NK-92 treated with Interleukin-12 subunit alpha and Interleukin-12 subunit beta, amount 100 ng/mL, for 24 hours (cell line): ENCODE measurements at places on chromosomes 7 and 10.

DNA sequence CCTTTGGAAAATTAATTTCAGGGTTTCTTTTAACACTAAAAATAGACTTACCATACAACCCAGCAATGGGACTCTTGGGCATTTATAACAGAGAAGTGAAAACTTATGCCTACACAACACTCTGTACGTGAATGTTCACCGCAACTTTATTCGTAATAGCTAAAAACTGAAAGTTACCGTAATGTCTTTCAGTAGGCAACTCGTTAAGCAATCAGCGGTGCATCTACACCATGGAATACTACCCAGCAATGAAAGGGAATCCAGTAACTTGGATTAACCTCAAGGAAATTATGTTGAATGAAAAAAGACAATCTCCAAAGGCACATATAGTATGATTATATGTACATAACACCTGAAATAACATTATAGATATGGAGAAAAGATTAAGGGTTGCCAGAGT is 16.2 kb downstream of the CCDC3 start:
- DNase-seq, result no peak

- DNase-seq, result no peak
These were observed 85.6 kb upstream of the PDCD4 start for GRCh38 chr10:110786172-110786571.

DNA sequence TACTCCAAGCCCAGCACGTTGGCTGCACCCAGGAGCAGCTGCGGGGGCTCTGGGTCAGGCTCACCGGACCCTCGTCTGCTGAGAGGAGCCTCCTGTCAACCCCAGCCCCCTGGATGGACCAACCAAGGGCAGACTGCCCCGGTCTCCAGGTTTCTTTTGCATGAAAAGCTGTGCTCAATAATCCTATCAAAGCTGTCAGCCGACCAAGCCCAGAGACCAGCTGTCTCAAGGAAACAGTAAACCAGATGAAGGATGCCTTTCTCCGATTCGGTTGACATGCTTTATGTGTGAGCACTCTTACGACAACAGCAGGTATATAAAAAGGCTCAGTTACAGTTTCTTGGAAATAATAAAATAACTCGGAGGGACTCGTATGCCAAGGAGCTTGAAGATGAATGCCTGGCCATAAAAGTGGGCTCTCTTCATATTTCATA is 71.6 kb upstream of the BAIAP2L1 start:
- no peak for DNase-seq

DNA sequence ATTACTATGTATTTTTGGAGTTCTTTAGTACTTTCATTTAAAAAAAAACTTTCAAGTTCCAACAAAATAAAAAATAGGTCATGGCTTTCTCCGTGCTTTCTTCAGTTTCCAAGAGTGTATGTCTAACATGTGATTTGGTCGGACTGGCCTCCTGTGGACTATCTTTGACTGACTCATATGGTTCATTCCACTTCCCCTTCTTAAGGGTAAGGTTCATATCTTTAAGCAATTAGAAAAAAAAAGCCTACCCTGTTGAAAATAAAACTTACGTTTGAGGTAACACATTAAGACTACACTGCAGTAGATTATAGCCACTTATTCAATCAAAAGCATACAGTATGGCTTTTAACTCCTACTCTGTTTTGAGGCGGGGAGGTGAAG is 112.8 kb upstream of the AHR start:
- DNase-seq, result no peak

DNA sequence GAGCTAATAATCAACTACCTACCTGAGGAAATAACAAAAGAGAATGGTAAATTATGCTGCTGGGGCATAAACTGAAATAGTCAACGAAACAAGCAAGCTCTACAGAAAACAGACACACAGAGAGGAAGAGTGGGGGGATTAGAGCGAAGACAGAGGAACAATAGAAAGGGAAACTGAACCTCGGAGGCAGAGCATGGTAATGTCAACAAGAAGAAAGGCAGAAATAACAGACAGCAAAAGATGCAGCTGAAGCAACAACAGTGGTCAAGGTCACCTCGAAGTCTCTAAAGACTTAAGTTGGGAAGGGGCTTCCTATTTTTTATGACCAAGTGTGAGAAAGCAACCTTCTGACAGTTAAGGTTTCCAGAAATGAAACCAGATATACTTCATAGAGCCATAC is 177.0 kb downstream of the ZNF438 start:
- DNase-seq, result no peak

- no peak for DNase-seq
These were observed 66.2 kb downstream of the FAM241B start for GRCh38 chr10:69696073-69696731.

DNA sequence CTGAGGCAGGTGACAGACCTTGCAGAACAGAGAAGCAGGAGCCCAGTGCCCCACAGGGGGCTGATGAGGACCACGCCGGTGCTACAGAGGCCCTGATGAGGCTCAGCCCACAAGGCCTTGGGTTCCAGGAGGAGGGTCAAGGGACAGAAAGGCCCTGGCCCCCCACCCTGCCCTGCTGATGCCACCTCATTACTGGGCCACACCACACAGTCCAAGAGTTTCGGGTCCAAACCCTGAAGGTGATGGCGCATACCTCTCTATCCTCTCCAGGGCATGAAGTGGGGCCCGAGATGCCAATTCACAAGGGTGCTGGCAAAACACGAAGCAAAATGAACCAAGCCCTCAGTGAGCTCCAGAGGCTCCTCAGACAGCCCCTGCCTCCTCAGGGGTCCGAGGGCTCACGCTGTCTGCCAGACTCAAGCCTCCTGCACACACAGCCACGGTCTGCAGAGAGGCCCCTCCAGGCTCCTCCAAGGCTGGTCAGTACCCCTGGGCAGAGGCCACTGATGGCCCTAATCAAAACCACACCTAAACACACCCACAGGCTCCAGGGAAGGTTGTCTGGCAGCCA is 32.3 kb downstream of the RASGEF1A start:
- DNase-seq, result no peak

GRCh38 chr10:93435621-93436397 is 46.3 kb downstream of the MYOF start:
- DNase-seq, result no peak

- no peak for DNase-seq
These were observed 110.9 kb upstream of the LSM8 start for GRCh38 chr7:118072893-118073674.

GRCh38 chr10:70090013-70090412 is 37.4 kb downstream of the MACROH2A2 start:
- no peak for DNase-seq

DNA sequence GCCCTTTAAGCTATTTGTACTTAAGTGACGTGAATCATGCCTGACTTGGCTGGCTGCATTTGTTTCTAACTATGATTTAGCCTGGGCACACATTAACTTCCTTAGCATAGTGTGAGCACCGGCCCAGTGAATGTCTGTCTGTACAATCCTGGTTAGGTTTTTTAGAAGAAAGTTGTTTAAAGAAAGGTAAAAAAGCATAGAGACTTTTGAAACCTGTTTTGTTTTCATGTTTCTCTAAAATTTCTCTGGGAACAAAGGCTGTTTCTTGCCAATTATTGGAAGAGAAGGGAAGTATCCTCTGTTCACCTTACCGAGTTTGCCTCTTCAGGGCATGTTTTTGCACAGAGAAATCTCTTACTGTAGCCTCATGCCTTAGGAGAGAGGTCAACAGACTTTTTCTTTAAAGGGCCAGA is 42.9 kb upstream of the MET start:
- no peak for DNase-seq

GRCh38 chr7:44291733-44292419 is 33.5 kb downstream of the CAMK2B start:
- no peak for DNase-seq

- DNase-seq, result no peak
These were observed 208.7 kb downstream of the MAD1L1 start for GRCh38 chr7:2023877-2024566.

DNA sequence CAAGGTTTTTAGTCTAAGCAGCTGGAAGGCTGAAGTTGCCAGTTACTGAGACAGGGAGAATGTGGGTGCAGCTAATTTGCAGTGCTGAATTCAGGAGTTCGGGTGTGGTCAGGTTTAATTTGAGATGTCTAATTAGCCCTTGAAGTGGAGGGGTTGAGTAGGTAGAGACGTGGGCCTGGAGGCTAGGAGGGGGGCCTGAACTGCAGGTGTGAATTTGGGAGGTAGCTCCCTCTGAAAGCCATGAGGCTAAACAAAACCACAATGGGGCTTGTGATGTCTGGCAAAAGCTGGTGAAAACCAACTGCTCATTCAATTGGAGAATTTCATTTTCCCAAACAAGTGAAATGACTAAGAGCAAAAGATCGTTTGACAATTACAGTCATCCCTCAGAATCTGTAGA is 246.0 kb upstream of the NFE2L3 start:
- no peak for DNase-seq

GRCh38 chr7:120770206-120770605 is 87.7 kb downstream of the TSPAN12 start:
- no peak for DNase-seq

GRCh38 chr7:86745013-86745745 is 101.5 kb downstream of the GRM3 start:
- DNase-seq, result no peak

GRCh38 chr10:76382381-76382851 is 951.0 kb downstream of the LRMDA start:
- no peak for DNase-seq

DNA sequence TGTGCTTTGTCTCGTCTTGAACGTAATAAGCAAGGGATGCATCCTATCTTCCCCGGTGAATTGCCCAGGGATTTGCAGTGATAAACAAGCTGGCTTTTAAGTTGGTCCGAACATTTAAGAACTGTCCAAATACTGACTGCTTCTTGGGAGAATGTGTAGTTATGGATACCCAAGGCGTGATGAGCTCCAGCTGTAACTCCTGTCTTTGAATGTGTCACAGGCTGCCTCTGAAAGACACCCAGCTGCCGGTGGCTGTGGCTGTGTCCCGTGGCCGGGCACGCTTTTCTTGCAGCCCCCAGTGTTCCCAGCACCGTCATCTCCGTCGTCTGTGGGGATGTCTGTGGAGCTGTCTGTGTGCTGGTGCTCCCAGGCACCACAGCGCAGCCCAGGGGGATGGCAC is 118.1 kb downstream of the GLRX3 start:
- DNase-seq, result no peak

DNA sequence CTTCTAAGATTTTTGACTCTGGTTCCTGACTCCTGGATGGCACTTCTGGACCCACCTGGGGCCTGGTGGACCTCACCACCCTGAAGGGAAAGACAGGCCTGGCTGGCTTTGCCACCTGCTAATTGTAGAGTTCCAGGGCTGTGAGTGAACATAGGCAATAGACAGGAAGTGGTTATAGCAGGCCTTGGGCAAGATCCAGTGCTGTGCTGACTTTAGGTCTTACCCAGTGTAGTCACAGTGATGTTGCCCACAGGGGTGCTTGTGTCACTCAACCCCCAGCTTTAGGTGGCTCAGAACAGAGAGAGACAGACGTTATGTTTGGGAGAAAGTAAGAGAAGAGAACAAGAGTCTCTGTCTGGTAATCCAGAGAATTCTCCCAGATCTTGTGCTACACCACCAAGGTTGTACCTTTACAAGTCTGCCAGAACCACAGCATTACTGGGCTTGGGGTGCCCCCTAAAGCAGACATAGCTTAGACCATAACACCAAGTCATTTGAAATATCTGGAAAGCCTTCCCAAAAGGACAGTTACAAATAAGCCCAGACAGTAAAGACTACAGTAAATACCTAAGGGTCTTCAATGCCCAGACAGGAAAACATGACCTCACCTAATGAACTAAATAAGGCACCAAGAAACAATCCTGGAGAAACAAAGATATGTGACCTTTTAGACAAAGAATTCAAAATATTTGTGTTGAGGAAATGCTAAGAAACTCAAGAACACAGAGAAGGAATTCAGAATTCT is 303.4 kb downstream of the PCLO start:
- DNase-seq, result peak; percentile 2

DNA sequence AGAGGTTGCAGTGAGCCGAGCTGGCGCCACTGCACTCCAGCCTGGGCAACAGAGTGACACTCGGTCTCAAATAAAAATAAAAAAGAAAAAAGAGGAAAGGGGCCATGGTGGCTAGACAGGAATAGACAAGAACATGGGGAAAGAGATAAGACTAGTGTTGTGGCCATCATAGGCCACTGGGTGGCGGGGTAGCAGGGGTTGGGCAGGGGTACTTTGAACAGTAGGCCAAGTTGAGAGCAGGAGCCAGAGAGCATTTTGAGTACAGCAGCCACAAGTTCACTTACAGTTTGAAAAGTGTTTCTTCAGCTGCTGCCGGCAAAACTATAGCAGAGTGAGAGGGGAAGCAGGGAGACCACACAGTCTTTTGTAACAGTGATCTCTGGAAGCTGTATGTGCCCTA is 656.0 kb downstream of the CNTNAP2 start:
- no peak for DNase-seq

DNA sequence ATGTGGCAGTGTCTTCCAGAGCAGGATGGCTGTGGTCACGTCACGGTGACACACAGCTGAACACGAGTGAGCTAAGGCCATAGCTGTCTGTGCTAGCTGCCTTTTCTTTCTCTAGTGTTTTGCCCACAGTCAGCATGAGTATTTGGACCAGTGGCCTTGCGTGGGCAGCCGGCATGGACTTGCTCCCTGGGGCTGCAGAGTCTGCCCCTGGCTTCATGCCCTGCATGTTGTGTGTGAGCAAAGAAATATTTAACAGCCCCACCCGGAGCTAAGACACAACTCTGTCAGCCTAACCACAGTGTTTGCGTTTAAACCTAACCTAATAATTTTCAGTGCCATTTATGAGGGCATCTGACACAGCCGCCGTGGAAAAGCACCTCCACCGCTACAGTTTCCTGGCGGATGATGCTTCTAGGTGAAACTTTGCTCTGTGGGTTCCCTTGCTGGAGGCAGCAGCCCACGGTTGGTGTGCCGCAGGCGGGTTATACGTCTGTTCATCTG is 14.6 kb downstream of the CHST12 start:
- no peak for DNase-seq

- DNase-seq, result peak; percentile 34
These were observed 9.1 kb upstream of the CSGALNACT2 start for GRCh38 chr10:43128958-43129706.

- DNase-seq, result no peak
These were observed 6.3 kb upstream of the PANK1 start for GRCh38 chr10:89651205-89651915.

- DNase-seq, result no peak
These were observed 144.6 kb downstream of the NRCAM start for GRCh38 chr7:108311446-108312168.

GRCh38 chr7:102286237-102287110 is at the start of gene SH2B2:
TSS of gene SH2B2 (plus strand) at chr7:102286868. CDS start at chr7:102300551, 13,683 bp downstream.
- no peak for DNase-seq

GRCh38 chr10:6207658-6208057 is 4.9 kb downstream of the PFKFB3 start:
- DNase-seq, result no peak
